ENCODE measurements at places on chromosomes 11 and 22. TPM values are rescaled to one million over a fixed set of nuclear protein-coding genes. Genes with fewer than 3 reads are reported as not detected.

DNA sequence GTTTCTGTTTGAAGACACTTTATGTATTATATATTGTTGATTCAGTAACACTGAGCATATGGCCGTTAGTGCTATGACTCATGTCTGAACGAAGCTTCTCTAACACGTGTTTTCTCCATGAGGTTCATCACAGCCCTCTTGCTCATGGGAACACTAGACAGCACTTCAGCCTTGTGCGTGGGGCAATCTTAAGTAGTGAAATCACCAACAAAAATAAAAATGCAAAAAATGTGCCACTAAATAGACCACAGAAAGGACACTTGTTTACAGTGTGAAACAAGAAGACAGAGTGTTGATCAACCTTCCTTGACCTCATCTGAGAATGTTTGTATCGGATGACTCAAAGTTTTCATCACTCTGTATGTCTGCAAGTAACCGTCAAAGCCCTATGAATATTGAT is 94.5 kb downstream of the FDX1 start:
- DNase-seq, result no peak

The CENPM gene
- total RNA-seq, result 30.4 TPM

The GALNT18 gene
- 0.32 TPM for total RNA-seq

DNA sequence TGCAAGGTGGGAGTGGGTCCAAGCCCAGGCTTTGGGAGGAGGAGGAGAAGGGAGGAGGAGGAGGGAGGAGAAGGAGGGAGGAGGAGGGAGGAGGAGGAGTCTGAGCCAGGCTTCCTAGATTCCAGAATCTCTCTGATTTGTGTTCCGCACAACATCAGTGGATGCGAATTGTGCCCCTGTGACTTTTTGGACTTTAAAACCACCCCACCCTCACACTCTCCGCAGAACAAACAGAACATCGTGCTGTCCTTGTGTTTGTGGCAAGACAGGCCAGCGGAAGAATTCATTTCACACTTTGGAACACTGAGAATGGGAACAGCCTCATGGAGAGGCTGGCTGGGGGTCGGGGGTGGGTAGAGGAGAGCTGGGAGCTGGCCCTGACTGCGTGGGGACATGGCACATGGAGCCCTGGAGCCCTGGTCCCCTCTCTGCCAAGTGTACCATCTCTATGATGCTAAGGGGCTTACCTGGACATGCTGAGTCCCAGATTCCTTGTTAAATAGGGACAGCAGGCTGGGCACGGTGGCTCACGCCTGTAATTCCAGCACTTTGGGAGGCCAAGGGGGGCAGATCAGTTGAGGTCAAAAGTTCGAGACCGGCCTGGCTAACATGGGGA is 16.4 kb upstream of the SHANK2 start:
- DNase-seq, result no peak

The APOBEC3H gene
- not detected for total RNA-seq

GRCh38 chr11:44629732-44630345 is 64.4 kb downstream of the CD82 start:
- no peak for DNase-seq

- DNase-seq, result no peak
These were observed 18.5 kb downstream of the CD5 start for GRCh38 chr11:61120706-61121191.

DNA sequence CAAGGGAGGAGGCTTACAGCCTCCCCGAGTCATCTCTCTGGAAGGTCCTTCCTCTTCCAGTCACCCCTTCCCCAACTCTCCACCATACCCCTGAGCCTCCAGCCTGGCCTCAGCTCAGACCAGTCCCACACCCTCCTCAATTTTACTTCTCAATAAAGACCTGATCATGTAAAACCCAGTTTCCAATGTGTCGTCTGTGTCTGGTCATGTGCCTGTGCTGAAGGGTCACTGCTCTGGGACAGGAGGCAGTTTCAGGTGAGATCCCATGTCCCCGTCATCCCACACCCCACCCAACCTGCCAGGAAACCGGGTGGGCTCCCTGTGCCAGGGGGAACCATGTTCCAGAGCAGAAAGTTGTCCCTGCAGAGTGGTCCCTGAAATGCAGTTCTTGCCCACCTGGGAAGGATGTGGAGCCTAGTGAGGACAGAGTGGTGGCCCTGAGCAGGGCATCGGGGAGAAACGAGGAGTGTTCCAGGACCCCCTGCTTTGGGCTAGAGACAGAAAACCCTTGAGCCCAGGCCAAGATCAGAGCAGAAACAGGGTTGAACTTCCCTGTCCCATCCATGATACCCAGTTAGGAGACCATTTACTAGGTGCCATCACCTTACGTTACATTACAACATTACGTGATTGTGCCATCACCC is 19.4 kb downstream of the IGLL5 start:
- DNase-seq, result no peak

DNA sequence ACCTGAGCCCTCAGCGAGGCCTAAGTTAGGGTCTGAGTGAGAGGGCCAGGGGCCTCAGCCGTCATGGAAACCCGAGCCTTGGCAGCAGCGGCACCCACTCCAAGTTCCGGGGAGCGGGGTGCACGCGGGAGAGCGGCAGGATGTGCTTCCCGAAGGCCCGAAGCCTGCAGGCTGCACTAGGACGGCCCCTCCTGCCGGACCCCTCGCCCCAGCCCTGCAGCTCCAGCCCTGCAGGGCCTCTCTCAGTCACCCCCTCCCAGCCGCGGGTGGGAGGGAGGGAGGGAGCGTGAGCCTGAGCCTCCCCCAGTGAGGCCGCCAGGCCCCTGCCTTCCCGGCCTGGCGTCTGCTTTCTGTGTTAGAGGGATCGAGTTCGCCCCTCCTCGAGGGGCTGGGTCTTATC is 22.6 kb downstream of the MRPL23 start:
- no peak for DNase-seq

- DNase-seq, result no peak
These were observed 173.5 kb upstream of the CTSC start for GRCh38 chr11:88511006-88511405.

The B4GALNT4 gene
- total RNA-seq, result 9.6 TPM

- no peak for DNase-seq
These were observed 6.8 kb downstream of the GRIK4 start for GRCh38 chr11:120518356-120518755.

DNA sequence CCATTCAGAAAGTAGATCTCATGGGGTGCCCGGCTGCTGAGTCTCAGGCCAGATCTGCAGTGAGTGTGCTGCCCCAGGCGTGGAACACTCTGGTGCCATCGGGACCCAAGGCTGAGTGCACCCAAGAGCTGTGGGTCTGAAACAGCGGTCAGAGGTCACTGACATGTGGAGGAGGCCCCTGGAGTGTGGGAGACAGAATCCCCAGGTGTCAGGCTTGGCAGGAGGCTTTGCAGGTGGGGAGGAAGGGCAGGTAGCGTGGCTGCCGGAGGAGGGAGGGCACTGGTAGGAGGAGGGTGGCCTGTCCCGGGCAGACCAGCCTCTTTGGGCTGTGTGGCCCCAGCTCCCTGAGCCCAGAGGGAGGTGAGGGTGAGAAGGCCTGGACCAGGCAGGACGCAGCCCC is 31.7 kb upstream of the KRTAP5-6 start:
- no peak for DNase-seq

The BIK gene
- total RNA-seq, result not detected

- DNase-seq, result no peak
These were observed 1174.4 kb downstream of the BRD1 start for GRCh38 chr22:48653306-48653705.

GRCh38 chr11:104581246-104581980 is 316.8 kb downstream of the CASP12 start:
- no peak for DNase-seq

- DNase-seq, result no peak
These were observed 102.7 kb downstream of the MN1 start for GRCh38 chr22:27698813-27699212.

The C22orf31 gene
- not detected for total RNA-seq

- no peak for DNase-seq
These were observed 25.8 kb downstream of the LAYN start for GRCh38 chr11:111566324-111566723.

- no peak for DNase-seq
These were observed 363.2 kb downstream of the TBC1D22A start for GRCh38 chr22:47125603-47126002.

- DNase-seq, result no peak
These were observed 198.8 kb downstream of the FAT3 start for GRCh38 chr11:92423115-92424034.

- no peak for DNase-seq
These were observed 1684.7 kb upstream of the RAG2 start for GRCh38 chr11:38282718-38283117.

DNA sequence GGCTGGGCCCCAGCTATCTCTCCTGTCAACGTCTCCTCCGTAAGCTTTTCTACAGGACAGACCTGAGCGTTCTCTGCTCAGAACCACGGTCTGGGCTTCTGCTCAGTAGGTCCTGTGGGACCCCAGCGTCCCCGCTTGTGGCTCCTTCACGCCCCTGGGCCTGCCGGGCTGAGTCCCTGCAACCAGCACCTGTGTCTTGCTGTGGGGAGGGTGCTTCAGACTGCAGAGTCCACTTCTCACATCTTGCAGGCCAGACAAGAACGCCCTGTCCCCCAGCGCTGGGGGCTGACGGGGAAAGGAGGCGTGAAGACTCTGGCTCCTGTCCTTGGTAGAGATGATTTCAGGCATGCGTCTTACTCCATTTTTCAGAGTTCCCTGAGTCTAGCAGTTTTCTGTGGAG is 1480.8 kb downstream of the BRD1 start:
- DNase-seq, result no peak

The MS4A6E gene
- total RNA-seq, result not detected

The ZFPL1 gene
- total RNA-seq, result 45.1 TPM

DNA sequence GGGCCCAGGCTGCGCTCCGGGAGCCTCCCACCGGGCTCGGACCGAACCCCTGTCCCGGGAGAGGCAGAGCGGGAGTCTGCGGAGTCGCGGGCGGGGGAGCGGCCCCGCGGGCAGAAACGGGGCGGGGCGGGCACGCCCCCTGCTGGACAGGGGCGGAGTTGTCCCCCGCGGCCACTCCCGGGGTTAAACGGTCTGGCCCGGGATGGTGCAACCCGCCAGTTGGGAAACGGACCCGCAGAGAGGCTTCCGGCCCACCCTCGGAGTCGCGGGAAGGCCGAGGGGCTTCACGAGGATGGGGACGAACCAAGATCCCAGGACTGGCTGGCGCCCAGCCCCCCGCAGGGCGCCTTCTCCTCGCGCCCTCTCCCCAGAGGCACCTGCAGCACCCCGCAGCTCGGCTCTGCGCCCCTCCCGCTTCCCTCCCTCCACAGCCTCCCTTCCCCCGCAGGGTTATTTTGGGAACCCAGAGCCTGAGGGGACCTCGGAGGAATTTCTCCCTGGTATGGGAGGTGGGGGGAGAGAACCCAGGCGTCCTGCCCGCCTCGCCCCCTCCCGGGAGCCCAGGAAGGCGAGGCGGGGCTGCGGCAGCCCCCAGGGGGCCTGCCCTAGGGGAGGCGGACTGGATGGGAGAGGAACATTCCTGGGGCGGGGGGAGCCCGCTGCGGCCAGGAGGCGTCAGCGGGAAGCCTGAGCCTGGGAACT is 902 bp downstream of the RASGRP2 start:
- peak; percentile 32 for DNase-seq

- no peak for DNase-seq
These were observed 36.2 kb upstream of the FJX1 start for GRCh38 chr11:35582033-35582432.

- DNase-seq, result no peak
These were observed 27.8 kb downstream of the CD82 start for GRCh38 chr11:44593251-44593650.

DNA sequence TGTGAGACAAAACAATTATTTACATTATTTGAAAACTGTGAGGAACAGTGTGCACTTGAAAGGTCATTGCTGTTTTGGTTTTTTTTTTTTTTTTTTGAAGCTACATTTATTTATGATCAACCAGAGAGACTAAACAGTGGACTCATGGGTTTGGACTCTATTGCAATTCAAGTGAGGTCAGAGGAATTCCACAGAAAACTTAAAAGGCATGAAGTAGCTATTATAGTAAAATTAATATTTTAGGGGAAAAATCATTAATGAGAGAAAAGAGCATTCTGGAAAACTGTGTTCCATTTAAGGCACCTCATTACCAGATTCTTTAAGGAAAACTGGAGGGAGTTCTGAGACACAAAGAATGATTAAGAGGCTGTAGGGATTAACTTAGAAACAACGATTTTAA is 102.8 kb downstream of the WNT11 start:
- DNase-seq, result no peak

The FGF4 gene
- total RNA-seq, result not detected

GRCh38 chr11:57567515-57568329 is at the start of gene UBE2L6:
TSS of gene UBE2L6 (minus strand) at chr11:57567672. CDS start at chr11:57567611, 61 bp downstream.
- DNase-seq, result no peak

The CALCA gene
- total RNA-seq, result not detected

GRCh38 chr11:18000760-18001159 is 12.1 kb downstream of the SERGEF start:
- DNase-seq, result no peak

The NKAPD1 gene
- total RNA-seq, result 18.5 TPM

GRCh38 chr11:110472858-110473257 is 43.1 kb downstream of the FDX1 start:
- DNase-seq, result no peak

The RAB30 gene
- 14.6 TPM for total RNA-seq

DNA sequence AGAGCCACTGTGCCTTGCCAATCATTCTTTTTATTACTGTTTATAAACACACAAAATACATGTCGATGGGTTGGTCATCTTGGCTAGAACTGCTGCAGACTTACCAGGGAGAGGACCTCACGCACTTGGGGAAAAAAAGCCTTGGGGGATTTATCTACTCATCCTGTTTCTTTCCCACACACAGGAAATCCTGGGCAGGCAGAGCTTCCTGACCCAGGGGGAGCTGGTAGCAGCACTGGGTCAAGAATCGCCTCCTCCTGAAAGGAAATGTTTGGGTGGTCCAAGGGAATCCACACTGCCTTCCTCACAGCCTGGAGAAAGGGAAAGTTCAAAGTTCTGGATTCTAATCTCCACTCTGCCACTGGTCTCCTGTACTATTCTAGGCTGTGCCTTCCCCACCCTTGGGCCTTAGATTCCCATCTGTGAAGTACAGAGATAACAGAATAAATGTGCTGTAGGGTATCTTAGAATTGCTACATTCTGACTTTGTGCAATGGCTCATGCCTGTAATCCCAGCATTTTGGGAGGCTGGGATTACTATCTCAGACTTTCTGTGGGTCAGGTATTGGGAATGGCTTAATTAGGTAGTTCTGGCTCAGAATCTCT is 31.2 kb upstream of the SMTN start:
- peak; percentile 59 for DNase-seq

The BIRC3 gene
- 0.60 TPM for total RNA-seq

- no peak for DNase-seq
These were observed 27.9 kb downstream of the ZNRF3 start for GRCh38 chr22:28911304-28911690.

DNA sequence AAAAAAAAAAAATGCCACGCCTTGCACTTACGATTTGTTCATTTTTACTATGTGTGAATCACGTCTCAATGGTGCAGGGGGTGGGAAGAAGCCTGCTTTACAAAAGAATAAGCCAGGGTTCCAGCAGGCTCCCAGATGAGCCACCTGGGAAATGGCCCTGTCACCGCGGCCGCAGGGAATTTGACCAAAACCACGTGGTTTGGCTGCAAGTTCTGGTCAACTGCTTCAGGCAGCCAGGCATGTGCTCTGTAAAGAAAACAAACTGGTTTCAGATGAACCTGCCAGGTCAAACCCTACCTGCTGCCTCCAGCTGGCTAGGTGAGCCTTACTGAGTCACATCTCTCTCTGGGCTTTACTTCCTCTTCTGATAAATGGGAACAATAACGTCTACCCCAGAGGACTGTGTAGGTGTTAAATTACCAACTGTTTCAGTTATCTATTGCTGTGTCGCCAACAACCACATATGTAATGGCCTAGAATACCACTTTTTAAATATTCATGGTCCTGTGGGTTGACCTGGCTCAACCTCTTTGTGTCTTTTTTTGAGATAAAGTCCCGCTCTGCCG is 30.5 kb upstream of the GCAT start:
- no peak for DNase-seq

- no peak for DNase-seq
These were observed 2.2 kb downstream of the PAK1 start for GRCh38 chr11:77471558-77472193.

Measured in endothelial cell of umbilical vein (primary cell).